ENCODE measurements at places on chromosomes 12 and 14. TPM values are rescaled to one million over a fixed set of nuclear protein-coding genes. Genes with fewer than 3 reads are reported as not detected.

ZNF839 gene
- 116 TPM for total RNA-seq

GPRC5D gene
- total RNA-seq = not detected

GRCh38 chr12:93111773-93112172 lies 182.7 kb upstream of the EEA1 start:
- peaks cover 38% of the 10 kb centered on the region for H3K4me1 ChIP-seq
- DNase-seq = no peak
- H3K36me3 ChIP-seq = no peaks in the 10 kb centered on the region
- no peak overlapping the region for H3K27ac ChIP-seq
- H3K4me3 ChIP-seq = no peak overlapping the region

PLA2G1B gene
- not detected for total RNA-seq

GRCh38 chr14:66444271-66444927 lies 41.8 kb upstream of the CCDC196 start:
- no peaks in the 10 kb centered on the region for H3K4me1 ChIP-seq
- H3K36me3 ChIP-seq = no peaks in the 10 kb centered on the region
- no peak overlapping the region for H3K4me3 ChIP-seq
- H3K27me3 ChIP-seq = no peaks in the 10 kb centered on the region
- DNase-seq = peak; percentile 57

DNA sequence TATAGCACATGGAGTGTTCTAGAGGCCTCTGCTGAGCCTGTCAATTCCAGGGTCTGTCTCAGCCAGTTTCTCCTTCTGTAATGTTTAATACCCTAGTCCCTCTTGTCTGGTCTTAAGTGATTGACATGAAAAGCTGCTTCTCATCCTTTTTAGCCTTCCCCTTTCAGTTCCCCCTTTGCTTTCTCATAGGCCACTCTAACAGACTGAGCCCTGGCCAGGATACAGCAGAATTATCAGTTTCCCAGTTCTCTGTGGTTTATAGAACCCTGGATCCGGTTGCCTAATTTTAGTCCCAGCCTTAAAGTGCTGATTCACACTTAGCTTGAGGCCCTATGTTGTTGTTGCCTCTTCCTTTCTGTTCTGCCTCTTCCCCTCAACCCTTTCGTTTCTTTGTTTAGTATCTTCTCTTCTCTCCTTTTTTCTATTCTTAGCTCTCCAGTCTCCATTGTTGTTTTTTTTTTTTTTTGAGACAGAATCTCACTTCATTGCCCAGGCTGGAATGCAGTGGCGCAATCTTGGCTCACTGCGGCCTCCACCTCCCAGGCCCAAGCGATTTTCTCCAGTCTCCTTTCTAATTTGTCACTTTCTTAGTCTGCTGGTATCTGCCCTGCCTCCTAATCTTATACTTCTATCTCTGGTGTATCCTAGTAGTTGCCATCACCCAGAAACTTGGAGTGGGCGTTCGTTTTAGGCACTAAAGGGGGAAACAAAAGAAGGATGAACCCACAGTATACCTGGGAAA lies 2.9 kb upstream of the BIN2 start:
- no peaks in the 10 kb centered on the region for H3K36me3 ChIP-seq
- no peaks in the 10 kb centered on the region for H3K27me3 ChIP-seq
- H3K4me3 ChIP-seq = no peak overlapping the region
- no peak overlapping the region for H3K27ac ChIP-seq
- no peaks in the 10 kb centered on the region for H3K4me1 ChIP-seq
- peak; percentile 33 for DNase-seq

DNA sequence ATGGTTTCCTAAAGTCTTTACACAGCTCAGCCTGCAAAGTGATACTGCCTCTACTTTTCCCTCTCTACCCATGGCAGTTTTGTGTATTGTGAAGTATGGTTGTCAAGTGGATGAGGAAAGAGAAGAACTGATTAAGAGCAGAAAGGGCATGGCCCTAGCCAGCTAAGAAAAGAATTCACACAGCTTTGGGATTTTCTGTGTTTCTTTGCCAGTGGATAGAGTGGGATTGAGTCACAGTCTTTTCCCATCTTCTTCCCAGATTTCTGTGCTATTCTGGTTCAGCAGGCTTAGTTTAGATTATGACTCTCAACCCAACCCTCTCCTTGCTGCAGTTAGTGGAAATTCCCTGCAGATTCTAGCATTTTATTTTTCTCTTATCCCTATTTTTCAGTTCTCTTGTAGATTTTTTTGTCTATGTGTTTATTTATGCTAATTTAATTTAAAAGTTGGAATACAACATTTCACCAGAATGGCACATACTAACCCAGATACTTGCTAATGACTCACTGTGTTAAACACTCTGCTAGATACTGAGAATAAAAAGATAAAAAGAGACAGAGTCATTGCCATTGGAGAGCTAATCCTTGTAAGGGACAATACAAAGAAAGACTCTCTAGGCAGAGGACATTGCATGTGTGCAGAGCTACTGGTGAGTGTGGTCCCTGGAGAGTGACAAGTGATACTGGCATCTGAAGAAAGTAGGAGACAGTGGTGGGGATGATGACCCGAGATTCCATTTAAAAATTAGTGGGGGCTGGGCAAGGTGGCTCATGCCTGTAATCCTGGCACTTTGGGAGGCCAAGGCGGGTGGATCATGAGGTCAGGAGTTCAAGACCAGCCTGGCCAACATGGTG lies 106.3 kb downstream of the ST8SIA1 start:
- H3K27ac ChIP-seq = no peak overlapping the region
- no peaks in the 10 kb centered on the region for H3K36me3 ChIP-seq
- H3K4me1 ChIP-seq = no peaks in the 10 kb centered on the region
- H3K4me3 ChIP-seq = no peak overlapping the region
- no peaks in the 10 kb centered on the region for H3K27me3 ChIP-seq
- DNase-seq = no peak

GRCh38 chr14:74314576-74314975 lies 11.8 kb upstream of the ABCD4 start:
- H3K27ac ChIP-seq = no peak overlapping the region
- no peaks in the 10 kb centered on the region for H3K4me1 ChIP-seq
- no peak for DNase-seq
- no peaks in the 10 kb centered on the region for H3K36me3 ChIP-seq
- no peak overlapping the region for H3K4me3 ChIP-seq
- no peaks in the 10 kb centered on the region for H3K27me3 ChIP-seq

DNA sequence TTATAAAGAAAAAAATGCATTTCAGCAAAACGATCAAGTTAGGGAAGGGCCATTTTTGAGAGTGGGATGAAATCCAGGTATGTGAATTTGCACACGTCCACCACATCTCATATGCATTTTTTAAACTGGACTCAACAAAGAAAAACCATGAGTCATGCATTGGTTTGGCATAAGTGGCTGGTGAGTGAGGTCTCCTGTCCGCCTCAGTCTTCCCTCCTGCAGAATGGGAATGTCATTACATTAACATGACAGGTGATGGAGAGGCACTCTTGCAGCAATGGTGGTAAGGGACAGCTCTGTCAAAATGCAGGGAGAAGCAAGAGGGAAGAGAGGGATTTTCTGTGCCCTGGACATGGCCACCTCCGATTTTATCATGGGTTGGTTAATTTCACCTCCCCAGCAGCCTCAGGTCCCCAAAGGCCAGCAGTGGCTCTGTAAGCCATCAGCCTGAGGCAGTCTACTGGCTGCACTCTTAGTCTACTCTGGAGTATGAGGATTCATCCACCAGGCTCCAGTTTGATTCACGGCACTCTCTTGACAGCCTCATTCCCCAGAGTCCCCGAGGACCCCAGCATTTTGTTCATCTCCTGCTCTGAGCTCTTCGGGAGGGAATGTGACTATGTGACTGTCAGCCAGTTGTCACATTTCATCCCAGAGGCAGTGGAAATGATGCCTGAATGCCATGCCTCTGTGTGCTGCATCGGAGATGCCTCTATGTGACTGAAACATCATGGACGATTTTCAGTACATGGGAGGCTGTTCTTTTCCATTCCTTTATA lies 17.1 kb upstream of the PWP1 start:
- no peaks in the 10 kb centered on the region for H3K36me3 ChIP-seq
- no peak overlapping the region for H3K27ac ChIP-seq
- H3K27me3 ChIP-seq = peaks cover 73% of the 10 kb centered on the region
- H3K4me3 ChIP-seq = no peak overlapping the region
- no peaks in the 10 kb centered on the region for H3K4me1 ChIP-seq
- DNase-seq = no peak
